Fibroblast of the aortic adventitia (primary cell): ENCODE measurements at places on chromosomes 1 and 21. TPM values are rescaled to one million over a fixed set of nuclear protein-coding genes. Genes with fewer than 3 reads are reported as not detected.

GRCh38 chr1:110829955-110830553 lies 42.9 kb upstream of the CD53 start:
- DNase-seq = peak; percentile 13

DNA sequence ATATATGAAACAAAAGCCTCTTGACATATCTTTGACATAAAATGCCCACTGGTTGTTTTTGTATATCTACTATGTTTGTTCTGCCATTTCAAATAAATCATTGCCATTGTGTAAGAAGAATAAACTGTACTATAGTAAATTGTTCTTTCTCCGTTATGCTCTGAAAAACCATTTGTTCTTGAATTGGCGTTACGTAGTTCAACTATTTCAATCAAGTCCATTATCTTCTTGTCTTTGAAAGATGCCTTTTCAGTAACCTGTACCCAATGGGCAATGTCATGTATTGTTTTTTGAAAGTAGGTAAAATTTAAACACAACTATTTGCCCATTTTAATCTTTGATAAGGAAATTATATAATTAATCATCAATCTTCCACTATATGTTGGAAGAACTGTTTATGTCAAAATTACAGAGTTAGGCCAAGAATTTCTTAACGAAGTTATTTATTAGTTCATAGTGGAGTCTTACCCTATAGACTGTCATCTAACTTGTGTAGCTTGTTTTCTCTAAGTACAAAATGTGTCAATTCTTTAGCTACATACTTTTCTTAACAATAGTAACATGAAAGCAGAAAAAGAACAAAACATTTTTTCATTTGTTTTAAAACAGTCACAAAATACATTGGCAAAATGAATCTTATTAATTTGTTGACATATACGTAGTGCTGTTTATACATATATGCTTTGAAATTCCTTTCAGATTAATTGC lies 294.8 kb downstream of the PTPRC start:
- peak; percentile 32 for DNase-seq

DNA sequence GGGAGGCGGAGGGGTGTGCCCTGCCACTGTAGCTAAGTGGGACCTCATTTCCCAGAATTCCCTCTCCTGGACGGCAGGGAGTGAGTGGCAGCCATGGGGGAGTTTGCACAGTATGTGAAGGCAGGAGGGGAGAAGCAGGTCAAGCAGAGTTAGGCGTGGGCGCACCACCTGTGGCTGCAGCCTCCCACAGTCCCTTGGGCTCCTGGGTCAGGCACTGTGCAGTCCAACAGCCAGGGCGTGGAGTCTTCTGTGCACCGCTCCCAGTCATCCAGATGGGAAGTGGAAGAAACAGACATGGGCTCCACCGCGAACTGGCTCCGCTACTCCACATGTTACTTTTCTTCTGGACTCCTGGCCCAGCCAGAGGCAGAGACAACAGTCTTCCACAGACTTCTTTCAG lies 85.4 kb upstream of the TIAM1 start:
- no peak for DNase-seq

- no peak for DNase-seq
These were observed 50.8 kb downstream of the RHBG start for GRCh38 chr1:156419854-156420204.

- peak; percentile 9 for DNase-seq
These were observed 940 bp upstream of the ATAD3A start for GRCh38 chr1:1510912-1511532.

Gene SH2D5
- total RNA-seq = 1.6 and 3.2 TPM in 2 replicates

Gene CFAP74
- not detected in 2 replicates for total RNA-seq
